Stimulated activated CD4-positive, alpha-beta T cell treated with anti-CD3 and anti-CD28 coated beads, Interleukin-15, amount 100 ng/mL, for 1 hour (primary cell): ENCODE measurements at places on chromosomes 12 and 14.

GRCh38 chr14:34502001-34502400 is 37.5 kb downstream of the EAPP start:
- DNase-seq, result no peak

GRCh38 chr14:42490536-42490935 is 883.9 kb downstream of the LRFN5 start:
- no peak for DNase-seq

DNA sequence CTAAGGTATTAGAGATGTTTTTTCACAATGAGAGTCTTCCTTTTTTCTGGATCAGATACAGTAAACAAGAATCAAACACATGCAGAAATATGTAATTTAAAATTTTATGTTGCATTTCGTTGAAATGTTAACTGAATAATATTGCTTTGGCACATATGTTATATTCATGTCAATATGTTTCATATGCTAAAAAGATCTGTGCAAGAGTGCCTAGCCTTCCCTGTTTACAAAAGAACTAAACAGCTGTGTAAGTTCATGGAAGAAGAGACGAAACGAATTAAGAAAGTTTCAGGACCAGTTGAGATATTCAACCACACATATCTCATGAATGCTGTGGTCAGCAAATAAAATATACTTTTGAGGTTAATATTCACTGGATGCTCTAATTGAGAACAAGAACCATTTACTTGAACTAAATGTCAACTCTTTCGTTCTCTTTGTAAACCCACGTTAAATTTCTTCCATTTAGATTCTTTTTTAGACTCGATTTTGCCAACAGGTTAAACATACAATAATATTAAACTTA is 289.5 kb downstream of the FOXG1 start:
- DNase-seq, result no peak

DNA sequence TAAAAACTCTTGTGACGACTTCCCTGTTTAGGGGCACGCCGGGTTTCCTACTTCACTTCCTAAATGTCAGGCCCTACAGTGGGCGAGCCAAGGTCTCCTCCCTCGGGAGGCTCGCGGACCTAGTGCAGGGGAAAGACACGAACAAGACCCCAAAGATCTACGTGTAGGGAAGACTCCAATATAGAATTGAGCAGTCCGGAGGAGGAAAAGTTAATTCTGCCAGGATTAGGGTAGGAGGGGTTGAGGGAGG is 564 bp downstream of the ATXN3 start:
- no peak for DNase-seq

GRCh38 chr14:72958548-72958947 is 32.3 kb downstream of the DCAF4 start:
- DNase-seq, result no peak

DNA sequence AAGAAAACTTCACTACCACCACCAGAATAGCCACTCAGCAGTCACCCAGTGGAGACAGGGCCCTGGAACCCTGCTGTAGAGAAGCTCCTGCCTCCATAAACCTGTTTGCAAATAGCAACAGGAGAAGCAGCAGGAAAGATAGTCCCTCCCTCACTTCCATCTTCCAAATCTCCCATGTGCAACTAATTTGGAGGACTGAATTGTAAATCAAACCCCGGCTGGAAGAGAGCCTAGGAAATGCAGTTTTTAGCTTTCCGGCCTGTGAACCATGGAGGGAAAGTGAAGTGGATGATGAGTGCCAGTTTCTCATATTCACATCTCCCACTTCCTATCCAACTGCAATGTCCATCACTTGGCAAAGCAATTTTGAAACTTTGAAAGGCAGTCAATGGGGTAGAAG is 167.2 kb upstream of the FRMD6 start:
- no peak for DNase-seq

DNA sequence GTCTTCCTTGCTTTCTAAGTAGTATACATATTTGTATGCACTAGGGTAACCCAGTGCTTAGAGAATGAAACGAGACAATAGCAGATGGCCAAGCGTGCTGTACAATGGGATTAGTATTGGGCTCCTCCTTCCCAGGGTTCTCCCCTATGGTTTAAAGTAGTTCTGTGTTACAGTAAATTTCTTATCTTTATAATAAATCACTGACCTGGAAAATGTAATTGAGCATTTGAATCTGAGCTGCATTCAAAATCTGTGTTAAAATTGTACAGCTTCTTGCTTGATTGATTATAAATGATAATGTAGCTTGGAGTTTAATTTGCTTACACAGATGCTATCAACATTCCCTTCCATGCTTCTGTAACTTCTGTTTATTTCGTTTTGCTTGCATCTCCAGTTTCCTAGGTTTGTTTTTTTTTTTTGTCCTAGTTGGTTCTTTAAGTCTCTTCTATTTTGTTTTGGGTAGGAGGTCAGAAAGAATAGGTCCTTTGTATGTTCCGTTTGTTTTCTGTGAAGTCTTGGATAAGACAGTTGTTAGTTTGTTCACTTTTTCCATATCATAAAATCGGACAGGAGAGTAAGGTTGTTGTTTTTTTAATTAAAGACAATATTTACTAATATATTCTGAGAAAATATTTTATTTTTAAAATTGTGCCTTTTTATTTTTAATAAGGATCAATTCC is 171.2 kb downstream of the ERC1 start:
- no peak for DNase-seq

GRCh38 chr12:80320121-80320678 is 123.8 kb upstream of the PTPRQ start:
- DNase-seq, result no peak

DNA sequence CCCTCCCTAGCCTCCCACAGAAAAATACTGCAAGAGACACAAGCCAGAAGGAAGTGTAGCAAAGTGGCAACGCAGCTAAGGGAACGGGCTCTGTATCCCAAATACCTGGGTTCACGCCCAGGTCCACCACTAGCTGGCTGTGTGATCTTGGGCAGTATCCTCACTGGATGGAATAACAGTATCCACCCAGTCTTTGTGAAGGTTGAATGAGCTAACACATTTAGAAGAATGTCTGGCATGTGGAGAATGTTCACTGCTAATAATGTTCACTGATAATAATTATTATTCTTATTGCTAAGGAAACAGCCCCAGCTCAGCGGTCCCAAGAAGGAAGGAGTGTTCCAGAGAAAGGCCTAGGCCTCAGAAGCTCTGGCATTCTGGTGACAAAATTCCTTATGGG is 70.9 kb downstream of the VWF start:
- DNase-seq, result no peak

DNA sequence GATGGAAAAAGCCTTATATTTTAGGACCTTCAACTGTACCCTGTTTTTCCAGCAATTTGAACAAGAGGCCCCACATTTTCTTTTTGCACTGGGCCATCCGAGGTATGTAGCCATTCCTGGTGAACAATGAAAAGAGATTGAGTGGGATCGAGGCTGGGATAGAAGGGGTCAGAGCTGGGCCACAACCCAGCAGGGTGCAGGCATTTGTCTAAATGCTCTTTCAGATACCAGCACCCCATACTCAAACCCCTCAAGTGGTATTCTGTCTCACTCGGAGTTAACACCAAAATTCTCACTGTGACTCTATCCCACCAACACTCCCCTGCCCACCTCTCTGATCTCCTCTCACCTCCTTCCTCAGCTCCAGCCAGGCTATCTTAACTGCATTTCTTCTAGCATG is 26.8 kb downstream of the DUSP6 start:
- no peak for DNase-seq

DNA sequence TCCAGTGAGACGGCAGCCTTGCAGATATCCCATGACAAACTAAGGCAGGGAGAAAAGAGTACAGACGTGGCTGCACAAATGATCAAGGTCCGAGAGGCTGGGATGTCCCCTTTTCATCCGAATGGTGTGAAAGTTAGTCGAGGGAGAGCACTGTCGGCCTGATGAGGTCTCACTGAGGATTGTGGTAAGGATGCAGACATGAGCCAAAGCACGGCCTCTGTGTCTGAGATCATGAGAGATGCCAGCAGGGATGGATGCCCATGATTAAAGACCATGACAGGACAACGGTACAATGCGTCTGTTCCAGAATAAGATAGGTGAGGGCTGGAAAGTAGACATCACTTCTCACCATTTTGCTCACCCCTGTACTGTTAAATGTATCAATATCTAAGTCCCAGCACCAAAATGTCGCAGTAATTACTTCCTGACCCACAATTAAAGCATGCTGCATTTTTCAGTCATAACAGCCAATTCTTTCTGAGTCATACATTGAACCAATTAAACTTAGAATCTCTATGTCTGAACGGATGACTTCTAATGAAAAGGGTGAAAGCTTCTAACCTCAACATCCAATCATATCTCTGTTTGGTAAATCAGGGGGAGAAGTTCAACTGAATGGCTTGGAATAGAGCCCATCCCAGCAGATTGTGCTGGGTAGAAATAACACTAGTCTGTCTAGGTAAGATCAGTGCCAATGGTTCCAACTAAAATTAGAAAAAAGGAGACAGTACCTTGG is 249.6 kb upstream of the SOX5 start:
- DNase-seq, result no peak

- DNase-seq, result no peak
Observed at GRCh38 chr12:56271031-56271430, 4.3 kb downstream of the COQ10A start.

GRCh38 chr14:55454264-55455002 is 14.0 kb upstream of the TBPL2 start:
- DNase-seq, result no peak

DNA sequence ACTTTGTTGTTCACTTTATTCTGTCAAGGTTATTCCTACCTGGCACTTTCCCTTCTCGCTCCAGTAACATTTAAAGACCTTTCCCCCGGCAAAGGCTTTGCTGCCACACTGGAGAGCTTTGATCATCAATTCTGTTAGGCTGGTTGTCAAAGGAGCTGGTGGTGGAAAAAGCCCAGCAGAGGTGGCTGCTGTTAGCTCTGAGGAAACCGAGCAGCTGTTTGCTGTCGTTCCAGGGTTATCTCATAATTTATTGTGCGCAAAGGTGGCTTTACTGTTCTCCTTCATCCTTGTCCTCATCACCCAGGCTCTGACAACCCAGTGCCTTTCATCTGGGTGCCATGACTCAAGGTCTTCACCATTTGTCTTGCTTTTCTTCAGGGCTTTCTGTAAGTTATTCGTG is 38.2 kb upstream of the CRADD start:
- no peak for DNase-seq

DNA sequence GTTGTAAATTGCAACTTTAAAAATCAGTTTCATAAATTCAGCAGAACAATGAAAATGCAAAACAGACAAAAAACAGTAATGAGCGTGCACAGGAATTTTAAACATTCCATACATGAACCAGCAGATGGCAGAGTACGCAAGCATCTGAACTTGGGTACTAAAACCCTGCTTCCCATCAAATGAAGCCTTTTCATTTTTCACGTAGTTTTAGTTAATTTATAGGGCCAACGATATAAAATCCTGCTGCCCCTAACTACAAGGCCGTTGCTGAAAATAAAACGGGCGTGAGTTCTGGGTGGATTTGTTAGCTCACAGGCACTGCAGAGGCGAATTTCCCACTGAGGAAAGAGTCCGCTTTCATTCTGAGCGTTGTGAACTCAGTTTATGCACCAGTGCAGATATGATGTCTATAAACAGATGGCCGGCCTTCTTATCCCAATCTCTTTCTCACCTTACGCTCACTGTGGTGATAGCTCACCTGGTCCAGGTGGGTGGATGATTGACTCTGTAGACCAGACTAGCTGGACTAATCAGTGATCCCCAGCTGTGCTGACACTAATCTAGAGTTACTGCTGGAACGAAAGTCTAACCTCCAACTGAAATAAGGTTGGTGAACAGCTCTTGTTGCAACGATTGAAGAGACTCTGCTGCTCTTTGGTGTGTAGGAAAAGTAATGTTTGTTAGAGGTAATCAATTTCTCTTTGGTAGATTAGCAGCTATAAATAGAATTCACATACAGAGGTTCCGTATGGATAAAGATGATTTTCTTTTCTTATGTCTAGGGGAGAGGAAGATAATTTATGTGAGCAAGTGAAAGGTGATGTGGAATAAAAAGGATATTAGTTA is 89.2 kb downstream of the PDZRN4 start:
- DNase-seq, result no peak

GRCh38 chr14:36657399-36658122 is 4.1 kb upstream of the PAX9 start:
- DNase-seq, result no peak
